Amniotic stem cell (primary cell): ENCODE measurements at places on chromosomes 12 and 14.
A peak's percentile ranks its signal among the peaks of the same experiment; 100 is the strongest.

DNA sequence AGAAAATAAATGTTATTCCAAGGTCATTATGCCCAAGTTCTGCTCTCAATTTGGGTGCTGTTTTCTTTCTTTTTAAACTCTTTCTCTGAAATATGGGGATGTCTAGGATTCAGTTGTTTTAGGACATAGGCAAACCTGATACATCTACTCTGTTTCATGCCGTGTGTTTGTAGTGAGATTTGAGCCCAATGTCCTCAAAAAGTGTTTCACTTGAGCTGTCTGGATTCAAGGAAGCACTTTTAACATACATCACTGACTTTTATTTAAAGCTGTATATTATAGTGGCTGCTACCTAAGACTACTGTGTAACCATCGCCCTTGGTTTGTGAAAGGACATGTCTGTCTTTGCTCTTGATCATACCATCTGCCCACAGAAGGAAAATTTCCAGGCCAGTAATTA, 709.3 kb upstream of the STXBP6 start:
- DNase-seq, result no peak

DNA sequence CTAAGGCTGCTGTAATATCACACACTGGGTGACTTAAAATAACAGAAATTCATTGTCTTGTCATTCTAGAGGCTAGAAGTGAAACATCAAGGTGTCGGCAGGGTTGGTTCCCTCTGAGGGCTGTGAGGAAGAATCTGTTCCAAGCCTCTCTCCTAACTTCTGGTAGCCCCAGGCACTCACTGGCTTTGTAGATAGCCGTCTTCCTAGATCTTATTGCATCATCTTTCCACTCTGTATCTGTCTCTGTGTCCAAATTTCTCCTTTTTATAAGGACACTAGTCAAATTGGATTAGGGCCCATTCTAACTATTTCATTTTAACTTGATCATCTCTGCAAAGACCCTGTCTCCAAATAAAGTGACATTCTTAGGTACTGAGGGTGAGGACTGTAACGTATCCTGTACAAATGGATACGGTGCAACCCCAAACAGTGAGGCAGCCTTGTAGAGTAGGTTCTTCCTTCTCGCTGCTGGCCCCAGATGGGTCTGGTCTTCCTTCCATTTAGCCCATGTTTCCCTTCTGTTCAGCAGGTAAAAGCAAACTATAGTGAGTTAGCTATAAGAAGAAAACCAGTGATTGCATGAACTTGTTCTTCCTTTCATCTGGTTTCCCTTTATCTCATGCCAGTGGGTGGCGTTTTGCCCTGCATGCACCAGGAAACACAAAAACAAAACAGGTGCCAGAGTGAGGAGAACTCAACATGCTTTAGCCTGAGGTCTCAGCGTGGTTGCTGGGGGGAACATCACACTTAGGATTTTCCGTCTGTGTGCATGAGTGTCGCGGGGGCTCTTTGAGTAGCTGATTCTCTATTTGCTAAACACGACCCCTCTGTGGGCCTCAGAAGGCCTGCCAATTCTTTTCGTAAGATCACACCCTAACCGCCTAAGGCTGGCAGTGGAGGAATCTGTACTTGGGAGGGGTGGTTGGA, 19.5 kb downstream of the TTC9 start:
- DNase-seq, result no peak

DNA sequence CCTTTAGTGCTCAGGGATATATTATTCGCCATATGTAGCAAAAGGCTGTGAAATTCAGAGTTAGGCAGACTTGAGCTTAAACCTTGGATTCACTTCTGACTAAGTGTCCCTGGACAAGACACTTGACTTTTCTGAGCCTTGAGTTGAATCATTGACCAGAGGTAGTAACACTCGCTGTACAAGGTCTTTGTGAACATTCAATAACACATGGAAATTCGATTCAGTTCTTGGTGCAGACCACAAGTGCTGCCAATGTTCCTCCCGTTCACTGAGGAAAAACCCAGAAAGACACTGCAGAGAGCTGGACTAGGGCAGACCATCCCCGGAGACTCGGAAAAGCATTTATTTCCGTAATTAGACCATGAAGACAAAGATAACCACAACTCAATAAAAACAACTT, 901.4 kb downstream of the AACS start:
- no peak for DNase-seq

- no peak for DNase-seq
Observed at GRCh38 chr12:46701356-46701755, 124.4 kb downstream of the SLC38A4 start.

GRCh38 chr12:56591126-56591525, 39.0 kb downstream of the BAZ2A start:
- no peak for DNase-seq

DNA sequence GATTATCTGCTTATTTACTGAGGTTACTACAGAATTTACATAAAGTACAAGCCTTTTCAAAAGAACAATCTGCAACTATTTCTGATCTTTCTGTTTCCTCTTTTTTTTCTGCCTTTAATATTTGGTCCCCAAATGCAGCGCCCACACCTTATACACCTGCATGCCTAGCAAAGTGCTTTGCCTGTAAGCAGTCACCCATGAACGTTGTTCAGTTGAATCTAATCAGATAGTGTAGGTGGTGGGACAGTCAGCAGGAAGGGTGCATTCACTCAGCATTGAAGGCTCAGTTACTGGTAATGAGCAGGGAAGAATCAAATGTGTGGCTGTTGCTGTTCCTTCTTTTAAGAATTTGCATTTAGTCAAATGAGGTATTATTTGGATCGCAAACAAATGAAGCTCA, 108.4 kb downstream of the GPR135 start:
- DNase-seq, result no peak

DNA sequence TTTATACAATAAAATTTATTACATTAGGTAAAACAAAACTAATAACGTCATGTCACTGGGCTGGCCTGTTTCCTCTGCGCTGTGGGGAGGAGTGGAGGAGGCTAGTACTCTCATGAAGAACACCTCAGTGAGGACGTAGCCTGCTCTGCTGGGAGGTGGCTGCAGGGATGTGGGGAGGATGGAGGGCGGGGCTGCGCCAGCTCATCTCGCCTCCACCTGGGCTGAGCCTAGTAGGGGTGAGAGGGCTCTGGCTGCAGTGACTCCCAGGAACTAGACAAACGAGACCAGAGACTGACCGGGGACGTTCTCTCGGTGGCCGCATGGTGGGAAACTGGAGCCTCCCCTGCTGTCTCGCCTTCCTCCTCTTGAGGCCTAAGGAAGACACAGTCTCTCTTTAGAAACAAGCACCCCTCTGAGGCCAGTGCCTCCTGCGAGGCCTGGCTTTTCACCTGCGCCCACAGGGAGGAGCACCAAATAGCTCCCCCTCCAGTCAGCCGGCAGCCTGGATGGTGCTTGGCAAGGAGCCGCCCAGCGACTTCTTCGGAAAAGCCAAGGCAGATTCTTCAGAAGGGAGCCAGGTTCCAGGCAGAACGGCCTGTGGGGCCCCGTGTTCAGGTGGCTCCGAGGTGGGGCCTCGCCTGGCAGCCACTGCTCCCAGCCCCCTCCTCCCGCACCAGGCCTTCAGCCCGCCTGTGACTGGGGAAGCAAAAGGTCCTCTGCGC, 62.4 kb downstream of the PLEKHG3 start:
- DNase-seq, result no peak

DNA sequence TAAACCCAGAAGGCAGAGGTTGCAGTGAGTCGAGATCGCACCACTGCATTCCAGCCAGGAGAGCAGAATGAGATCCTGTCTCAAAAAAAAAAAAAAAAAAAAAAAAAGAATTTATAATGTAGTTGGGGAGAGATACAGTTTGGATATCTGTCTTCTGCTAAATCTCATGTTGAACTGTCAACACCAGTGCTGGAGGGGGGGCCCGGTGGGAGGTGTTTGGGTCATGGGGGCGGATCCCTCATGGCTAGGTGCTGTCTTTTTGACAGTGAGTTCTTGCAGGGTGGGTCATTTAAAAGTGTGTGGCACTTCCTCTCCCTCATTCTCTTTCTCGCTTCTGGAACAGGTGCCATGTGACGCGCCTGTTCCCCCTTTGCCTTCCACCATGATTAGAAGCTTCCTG, 32.8 kb downstream of the CLIP1 start:
- no peak for DNase-seq

DNA sequence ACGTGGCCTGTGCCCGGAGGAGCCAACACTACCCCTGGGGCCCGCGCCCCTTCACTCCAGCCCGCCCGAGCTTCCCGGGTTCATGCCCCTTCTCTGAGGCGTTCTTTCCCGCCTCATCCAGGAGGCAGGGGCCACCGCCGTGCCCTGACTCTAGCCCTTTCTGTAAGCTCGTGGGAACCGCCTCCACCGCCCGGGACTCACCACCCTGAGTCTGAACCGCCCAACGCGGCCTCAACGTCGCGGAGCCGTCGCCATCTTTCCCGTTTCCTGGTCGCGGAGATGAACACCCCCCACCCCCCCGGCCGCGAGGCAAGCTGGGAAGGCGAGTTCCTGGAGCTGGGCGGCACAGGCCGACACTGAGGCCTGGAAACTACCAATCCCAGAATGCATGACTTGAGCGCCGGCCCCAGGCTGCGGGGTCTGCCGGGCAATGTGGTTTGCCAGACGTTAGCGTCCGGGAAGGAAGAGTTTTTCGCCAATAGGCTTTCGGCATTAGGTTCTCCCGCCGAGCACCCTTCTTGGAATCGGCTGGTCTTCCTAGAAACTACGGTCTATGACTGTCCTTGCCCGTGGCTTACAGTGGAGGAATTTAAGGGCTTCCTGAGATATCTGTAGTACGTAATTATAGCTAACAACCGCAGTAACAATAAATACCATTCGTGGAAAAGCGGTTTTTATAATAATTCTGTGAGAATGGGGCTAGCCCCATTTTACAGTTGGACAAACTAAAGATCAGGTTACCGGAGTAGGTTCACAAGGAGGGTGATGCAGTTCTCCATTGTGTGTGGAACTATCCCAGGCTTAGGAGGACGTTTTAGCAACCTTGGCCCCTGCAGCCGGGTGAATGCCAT, at the start of gene DDX23:
DDX23 (minus strand) TSS at position 281 of the 851 bp plus-strand sequence. CDS start 6,381 bp downstream, outside the sequence.
- DNase-seq, result peak; percentile 96

DNA sequence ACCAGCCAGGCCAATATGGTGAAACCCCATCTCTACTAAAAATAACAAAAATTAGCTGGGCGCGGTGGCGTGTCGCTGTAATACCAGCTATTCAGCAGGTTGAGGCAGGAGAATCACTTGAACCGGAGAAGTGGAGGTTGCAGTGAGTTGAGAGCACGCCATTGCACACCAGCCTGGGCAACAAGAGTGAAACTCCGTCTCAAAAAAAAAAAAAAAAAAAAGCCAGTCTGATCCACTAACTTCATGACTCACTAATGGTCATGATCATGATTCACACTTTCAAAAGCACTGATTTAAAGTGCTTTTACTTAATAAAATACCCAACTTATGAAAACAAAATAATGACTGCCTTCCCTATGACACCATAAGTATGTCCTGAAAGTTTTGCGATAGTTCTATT, 38.4 kb upstream of the CPM start:
- no peak for DNase-seq

DNA sequence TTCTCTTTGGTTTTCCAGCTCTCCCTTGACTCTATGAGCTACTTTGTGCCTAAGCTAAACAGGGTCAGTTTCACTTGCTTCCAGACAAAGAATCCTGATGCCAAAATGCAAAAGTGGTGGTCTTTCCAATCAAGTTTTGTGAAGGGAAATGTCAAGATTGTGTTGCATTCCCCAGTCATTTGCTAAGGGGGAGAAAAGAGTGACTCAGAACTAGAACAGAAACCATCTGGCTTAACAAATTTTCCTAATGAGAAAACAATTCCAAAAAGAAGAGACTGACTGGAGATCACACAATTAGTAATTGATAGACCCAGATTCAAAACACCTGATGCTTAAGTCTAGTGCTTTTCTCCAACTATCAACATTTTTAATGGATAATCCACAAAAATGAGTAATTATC, 235.1 kb upstream of the DIO2 start:
- no peak for DNase-seq

GRCh38 chr12:42421844-42422779, 96.1 kb downstream of the PPHLN1 start:
- DNase-seq, result peak; percentile 10

DNA sequence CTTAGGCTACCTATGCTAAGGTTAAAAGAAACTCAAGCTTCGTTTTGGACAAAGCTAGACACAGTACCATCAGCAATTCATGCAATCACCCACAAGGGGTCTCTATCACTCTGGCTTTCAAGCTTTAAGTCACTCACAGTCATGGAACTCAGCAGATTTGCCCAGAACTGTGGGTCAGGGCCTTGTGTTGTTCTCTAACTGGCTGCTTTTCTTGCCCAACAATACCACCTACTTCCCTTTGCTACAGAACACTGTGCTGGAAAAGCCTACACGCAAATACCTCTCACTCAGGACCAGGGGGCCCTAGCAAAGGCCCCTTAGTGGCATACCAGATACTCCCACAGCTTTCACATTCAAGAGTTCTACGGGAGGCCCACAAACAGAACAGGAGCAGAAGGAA, 9.1 kb downstream of the NEMP1 start:
- DNase-seq, result peak; percentile 57

DNA sequence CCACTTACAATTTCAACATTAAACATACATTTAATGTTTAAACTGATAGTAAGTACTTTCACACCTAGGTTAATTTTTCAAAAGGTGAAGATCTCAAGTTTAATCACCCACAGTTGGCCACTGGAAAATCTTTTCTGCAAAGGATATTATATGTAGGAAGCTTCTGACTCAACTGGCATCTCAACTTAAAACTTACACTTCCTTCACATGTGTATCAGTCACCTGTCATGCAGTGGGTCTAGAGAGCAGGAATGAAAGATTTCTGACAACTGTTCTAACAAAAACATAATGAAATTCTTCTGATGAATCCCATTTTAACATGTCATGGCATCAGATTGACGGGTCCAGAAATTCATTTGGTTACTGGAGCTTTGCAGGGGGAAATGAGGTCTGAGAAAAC, 192.8 kb downstream of the KLHL28 start:
- no peak for DNase-seq

- no peak for DNase-seq
Observed at GRCh38 chr12:10190558-10191388, 11.9 kb downstream of the TMEM52B start.

- DNase-seq, result no peak
Observed at GRCh38 chr12:43835264-43835655, 621 bp upstream of the TMEM117 start.

DNA sequence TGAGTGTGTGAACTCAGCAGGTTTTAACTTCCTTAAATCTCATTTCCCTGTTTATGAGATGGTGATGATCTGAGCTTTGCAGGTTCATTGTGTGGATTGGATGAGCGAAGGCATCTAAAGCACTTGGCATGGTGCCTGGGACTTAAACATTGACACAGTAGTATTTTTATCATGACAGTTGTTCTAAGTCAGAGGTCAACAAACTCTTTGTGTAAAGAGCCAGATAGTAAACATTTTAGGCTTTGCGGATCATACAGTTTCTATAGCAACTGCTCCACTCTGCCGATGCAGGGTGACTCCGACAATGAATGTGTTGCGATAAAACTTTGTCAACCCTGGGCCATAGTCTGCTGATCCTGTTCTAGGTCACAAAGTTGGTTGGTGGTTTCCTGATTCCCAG, 25.2 kb downstream of the SLC24A4 start:
- no peak for DNase-seq

GRCh38 chr12:68602720-68603119, 8.0 kb upstream of the RAP1B start:
- no peak for DNase-seq

GRCh38 chr14:50816395-50817047, 14.4 kb downstream of the NIN start:
- DNase-seq, result no peak
